ENCODE measurements at places on chromosomes 11 and 22.

DNA sequence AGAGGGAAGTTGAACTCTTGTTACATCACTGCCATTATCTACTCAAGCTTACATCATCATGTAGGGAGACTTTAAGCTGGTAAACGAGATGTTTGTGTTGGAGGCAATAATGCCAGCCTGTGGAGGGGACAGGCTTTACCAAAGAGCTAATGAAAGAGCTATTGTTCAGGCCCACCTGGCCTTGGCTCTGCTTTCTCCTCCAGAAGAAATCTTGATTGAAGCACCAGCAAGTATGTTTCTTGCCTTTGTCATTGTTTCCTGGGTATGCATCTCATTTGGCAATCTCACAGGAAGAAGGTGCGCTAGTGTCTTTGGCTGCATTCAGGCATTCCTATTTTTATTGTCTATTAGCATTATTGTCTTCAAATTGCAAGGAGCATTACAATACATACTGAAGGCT lies 16.7 kb upstream of the CARD18 start:
- no peak for ATAC-seq
- no peaks in the 10 kb centered on the region for H3K4me1 ChIP-seq
- no peak overlapping the region for H3K4me3 ChIP-seq
- no peaks in the 10 kb centered on the region for H3K36me3 ChIP-seq
- H3K27ac ChIP-seq: no peak overlapping the region

GRCh38 chr11:37671321-37671720 lies 1073.3 kb upstream of the RAG2 start:
- no peaks in the 10 kb centered on the region for H3K27me3 ChIP-seq
- ATAC-seq: no peak
- no peaks in the 10 kb centered on the region for H3K4me1 ChIP-seq
- no peak overlapping the region for H3K4me3 ChIP-seq
- H3K27ac ChIP-seq: no peak overlapping the region

DNA sequence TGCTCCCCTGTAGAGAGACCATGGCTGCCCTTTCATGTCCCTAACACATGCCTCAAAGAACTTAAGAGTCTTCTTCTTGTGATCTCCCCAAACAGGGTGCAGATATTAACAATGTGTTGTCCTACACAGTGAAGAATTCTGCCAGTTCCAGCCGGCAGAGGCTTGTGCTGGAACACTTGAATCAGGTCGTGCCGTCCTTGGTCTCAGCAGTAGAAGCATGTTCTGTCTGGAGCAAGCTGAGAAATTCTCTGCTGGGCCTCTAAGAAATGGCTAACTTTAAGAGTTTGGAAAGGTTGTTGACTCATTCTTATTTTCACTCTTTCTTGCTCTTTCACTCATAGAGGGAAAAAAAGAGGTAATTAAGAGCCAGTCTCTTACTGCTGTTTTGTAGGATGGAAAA lies 71.1 kb upstream of the SLC25A18 start:
- H3K27ac ChIP-seq: no peak overlapping the region
- peak; percentile 11 for ATAC-seq
- H3K4me3 ChIP-seq: no peak overlapping the region
- H3K36me3 ChIP-seq: no peaks in the 10 kb centered on the region
- no peaks in the 10 kb centered on the region for H3K4me1 ChIP-seq

GRCh38 chr11:75147875-75148263 lies 3.0 kb upstream of the SLCO2B1 start:
- H3K27ac ChIP-seq: no peak overlapping the region
- H3K36me3 ChIP-seq: no peaks in the 10 kb centered on the region
- H3K27me3 ChIP-seq: peaks cover 13% of the 10 kb centered on the region
- H3K4me3 ChIP-seq: no peak overlapping the region

DNA sequence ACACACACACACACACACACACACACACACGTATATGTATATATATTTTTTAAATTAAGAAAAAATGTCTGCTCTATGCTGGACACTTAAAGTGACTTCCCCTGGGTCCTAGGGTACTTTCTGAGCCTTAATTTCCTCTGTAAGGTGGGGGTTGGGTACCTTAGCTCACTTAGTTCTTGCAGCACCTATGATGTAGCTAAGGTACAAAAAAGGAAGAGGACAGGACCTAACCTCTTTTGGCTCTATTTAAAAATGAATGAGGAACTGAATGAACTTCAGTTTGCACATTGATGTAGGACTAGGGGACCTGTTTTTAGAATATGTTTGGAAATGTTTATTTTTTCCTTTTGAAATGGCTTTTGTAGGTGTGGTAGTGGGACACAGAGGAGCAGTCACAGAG lies 11.1 kb downstream of the SREBF2 start:
- no peaks in the 10 kb centered on the region for H3K27me3 ChIP-seq
- ATAC-seq: no peak
- peaks cover 83% of the 10 kb centered on the region for H3K36me3 ChIP-seq
- peak overlapping the region; percentile 91 for H3K27ac ChIP-seq
- H3K4me3 ChIP-seq: peak overlapping the region; percentile 38

GRCh38 chr22:39243439-39244135 lies 1.2 kb downstream of the PDGFB start:
- H3K4me3 ChIP-seq: peak overlapping the region; percentile 80
- peaks cover 20% of the 10 kb centered on the region for H3K4me1 ChIP-seq
- peak; percentile 7 for ATAC-seq
- peaks cover 15% of the 10 kb centered on the region for H3K36me3 ChIP-seq
- peaks cover 20% of the 10 kb centered on the region for H3K27me3 ChIP-seq

DNA sequence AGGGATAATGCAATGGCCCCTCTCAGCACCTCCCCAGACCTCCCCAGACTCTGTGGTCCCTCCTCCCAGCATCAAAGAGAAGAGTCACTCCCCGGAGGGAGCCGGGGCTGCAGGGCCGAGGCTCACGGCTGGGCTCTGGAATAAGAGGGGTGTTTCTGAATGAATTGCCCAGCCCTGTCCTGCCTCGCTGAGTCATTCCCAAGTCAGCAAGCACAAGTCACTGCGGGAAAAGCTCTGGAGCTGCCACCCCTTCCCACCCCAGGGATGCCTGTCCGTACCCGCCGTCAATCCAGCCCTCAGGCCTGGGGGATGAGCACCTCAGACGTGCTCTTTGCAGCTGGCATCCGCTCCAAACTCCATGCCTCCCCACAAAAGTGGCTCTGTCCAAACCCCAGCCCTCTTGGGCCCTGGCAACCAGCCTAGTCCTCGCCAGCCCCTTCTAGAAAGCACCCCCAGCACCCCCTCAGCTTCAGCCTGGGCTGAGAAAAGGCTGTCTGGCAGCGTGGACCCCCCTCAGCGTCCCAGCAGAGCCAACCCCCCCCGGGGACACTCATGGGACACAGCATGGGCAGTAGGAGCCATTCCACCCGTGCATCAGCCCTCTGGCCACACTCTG lies 22.7 kb downstream of the CELSR1 start:
- no peak for ATAC-seq
- no peak overlapping the region for H3K27ac ChIP-seq
- H3K27me3 ChIP-seq: no peaks in the 10 kb centered on the region
- no peak overlapping the region for H3K4me3 ChIP-seq

DNA sequence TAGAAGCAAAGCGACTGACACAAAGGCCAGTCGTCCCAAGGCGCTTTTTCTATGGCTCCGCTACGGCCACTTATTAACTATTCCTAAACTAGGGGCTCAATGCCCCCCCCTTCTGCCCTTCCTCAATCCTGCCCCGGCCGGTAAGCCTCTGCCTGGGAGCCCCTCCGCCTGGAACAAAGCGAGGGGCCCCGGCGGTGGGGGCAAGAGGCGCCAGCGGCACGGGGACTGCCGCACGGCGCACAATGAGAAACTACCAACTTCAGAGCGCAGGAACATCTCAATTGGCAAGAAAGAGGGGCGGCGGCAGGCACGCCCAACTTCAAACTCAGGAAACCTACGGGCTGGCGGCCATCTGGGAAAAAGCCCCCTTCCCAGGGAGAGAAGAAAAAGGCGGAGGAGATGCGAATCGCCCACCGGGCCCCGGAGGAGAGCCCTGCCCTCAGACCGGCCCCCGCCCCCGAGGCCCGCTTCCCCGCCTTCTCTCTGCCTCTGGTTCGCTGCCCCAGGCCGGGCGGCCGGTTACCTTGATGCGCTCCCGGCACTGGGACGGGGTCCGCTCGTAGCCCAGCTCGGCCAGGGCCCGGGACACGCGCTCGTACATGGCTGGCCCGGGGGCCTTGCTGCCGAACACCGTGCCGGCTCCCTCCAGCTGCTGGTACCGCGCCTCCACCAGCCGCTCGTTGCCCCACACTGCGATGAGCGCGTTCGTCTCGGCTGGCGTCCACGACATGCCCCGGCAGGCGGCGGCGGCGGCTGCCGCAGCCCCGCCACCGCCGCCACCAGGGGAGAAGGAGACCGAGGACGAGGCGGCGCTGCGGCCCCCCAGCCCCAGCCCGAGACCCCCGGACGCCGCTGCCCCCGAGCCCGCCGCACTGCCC lies 619 bp downstream of the MSANTD2 start:
- peak overlapping the region; percentile 85 for H3K4me3 ChIP-seq
- H3K27me3 ChIP-seq: no peaks in the 10 kb centered on the region

DNA sequence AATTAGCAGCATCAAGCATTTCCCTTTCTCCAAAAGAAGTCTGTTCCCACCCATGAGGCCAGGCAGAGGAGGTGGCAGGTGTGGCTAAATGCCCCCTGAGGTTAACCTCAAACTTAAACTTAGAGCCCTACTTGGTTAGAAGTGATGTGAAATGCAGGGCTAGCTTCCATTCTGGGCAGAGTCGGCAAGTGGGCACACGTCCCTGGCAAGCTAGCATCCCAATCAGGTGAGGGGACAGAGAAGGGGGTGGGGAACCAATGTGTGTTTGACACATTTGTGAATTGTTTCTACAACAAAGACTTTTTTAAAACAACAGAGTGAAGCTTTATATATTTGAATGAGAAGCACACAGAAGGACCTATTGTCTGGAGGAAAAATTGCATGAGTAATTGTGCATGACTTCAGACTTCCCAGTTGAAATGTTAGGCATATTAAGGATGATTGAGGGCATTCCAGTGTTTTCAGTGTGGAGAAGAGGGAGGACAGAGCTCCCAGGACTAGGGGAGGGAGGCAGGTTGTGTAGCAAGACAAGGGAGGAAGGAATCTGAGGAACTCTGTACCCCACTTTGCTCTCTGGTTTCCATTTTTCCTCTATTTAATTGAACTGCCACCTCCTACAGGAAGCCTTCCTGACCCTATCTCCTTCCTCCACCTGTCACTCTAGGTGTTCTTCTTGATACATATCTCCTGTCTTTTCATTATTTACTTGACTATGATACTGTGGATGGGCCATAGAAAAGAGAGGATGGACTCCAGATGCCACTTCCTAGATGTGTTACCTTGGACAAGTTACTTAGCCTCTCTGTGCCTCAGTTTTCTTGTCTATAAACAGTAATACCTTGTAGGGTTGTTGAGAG lies 83.3 kb upstream of the PICALM start:
- H3K36me3 ChIP-seq: no peaks in the 10 kb centered on the region
- peak overlapping the region; percentile 22 for H3K27ac ChIP-seq
- peak overlapping the region; percentile 19 for H3K4me3 ChIP-seq
- H3K27me3 ChIP-seq: no peaks in the 10 kb centered on the region
- no peak for ATAC-seq
- peaks cover 20% of the 10 kb centered on the region for H3K4me1 ChIP-seq

DNA sequence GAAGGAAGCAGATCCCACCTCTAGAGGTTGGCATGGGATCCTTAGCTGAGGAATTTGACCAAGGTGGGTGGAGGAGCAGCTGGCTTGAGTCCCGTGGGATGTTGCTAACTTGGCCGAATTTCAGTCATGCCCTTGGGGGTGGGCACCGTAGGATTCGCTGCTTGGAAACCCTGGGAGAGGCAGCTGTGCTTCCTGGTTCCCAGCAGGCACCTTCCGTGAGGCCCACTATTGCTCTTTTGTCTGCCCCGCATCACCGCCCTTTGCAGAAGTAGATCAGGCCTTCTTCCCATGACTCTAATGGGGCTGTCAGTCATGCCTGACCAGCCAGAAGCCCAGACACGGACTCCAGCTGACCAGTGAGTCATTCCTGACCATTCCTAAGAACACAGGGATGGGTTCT lies 292.3 kb upstream of the SYN3 start:
- no peaks in the 10 kb centered on the region for H3K27me3 ChIP-seq
- ATAC-seq: no peak
- H3K27ac ChIP-seq: no peak overlapping the region
- no peaks in the 10 kb centered on the region for H3K4me1 ChIP-seq

DNA sequence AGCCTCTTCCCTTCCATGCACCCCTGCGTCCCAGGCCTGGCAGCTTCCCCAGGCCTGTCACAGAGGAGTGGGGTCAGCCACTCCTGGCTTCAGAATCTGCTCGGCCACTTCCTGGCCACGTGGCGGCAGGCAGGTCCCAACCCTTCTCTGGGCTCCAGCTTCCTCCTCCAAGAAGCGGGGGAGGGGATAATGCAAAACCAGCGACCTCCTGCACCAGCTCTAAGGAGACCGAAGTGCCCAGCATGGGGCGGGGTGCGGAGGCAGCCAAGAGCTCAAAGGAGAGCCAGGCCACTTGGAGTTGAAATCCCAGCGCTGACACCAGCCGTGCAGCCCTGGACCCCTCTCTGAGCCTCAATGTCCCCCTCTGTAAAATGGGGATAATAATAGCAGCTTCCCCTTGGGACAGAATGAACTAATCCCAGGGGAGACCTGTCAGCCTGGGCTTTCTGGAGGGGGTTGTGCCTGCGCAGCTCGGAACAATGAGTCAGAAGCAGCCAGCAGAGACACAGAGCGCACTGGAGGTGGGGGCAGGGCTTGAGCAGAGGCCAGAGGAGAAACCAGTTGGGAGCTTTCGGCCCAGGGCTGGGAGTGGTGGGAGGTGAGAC lies 22.8 kb upstream of the PICK1 start:
- no peaks in the 10 kb centered on the region for H3K4me1 ChIP-seq
- ATAC-seq: no peak
- no peak overlapping the region for H3K4me3 ChIP-seq
- no peaks in the 10 kb centered on the region for H3K27me3 ChIP-seq

DNA sequence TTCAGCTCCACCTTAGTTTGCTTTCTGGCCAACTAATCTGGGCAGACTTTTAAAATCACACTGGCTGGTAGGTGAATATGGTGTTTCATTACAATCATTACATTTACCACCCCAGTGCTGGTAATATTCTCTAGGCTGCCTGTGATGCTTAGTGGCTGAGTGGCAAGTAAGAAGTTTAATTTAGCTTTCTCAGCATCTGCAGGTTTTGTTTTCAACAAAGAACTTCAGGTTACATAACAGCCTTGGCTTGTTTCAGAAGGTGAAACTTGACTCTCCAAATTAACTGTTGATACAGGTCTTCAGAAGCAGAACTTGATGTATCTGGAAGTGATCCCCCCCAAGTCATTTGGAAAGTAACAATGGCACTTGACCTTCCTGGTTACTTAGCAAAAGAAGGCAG lies 423.3 kb upstream of the CCDC90B start:
- H3K27ac ChIP-seq: no peak overlapping the region
- no peaks in the 10 kb centered on the region for H3K27me3 ChIP-seq

GRCh38 chr11:67535561-67535960 lies 12.3 kb upstream of the CABP2 start:
- H3K27me3 ChIP-seq: peaks cover 5% of the 10 kb centered on the region
- no peaks in the 10 kb centered on the region for H3K36me3 ChIP-seq
- H3K4me1 ChIP-seq: no peaks in the 10 kb centered on the region
- no peak overlapping the region for H3K4me3 ChIP-seq

GRCh38 chr22:46131151-46131587 lies 19.2 kb upstream of the PPARA start:
- no peaks in the 10 kb centered on the region for H3K36me3 ChIP-seq
- no peak overlapping the region for H3K27ac ChIP-seq
- H3K27me3 ChIP-seq: peaks cover 3% of the 10 kb centered on the region
- no peak overlapping the region for H3K4me3 ChIP-seq

Data from activated T-helper 17 cell treated with anti-CD3 and anti-CD28 coated beads, Interleukin-2, amount 50 U/mL, for 72 hours (primary cell).